ENCODE measurements at places on chromosomes 3 and 15. TPM values are rescaled to one million over a fixed set of nuclear protein-coding genes. Genes with fewer than 3 reads are reported as not detected.

The GCHFR gene
- total RNA-seq: 32.0 TPM

The SI gene
- not detected for total RNA-seq

The AADACL2 gene
- not detected for total RNA-seq

The LRRC31 gene
- total RNA-seq: not detected

The CCR3 gene
- total RNA-seq: not detected

The SNTN gene
- not detected for total RNA-seq

The TMCO5A gene
- not detected for total RNA-seq
